Activated T-helper 9 cell treated with anti-CD3 and anti-CD28 coated beads, Interleukin-2, amount 50 U/mL, for 16 hours (primary cell): ENCODE measurements at places on chromosomes 3 and 15.

DNA sequence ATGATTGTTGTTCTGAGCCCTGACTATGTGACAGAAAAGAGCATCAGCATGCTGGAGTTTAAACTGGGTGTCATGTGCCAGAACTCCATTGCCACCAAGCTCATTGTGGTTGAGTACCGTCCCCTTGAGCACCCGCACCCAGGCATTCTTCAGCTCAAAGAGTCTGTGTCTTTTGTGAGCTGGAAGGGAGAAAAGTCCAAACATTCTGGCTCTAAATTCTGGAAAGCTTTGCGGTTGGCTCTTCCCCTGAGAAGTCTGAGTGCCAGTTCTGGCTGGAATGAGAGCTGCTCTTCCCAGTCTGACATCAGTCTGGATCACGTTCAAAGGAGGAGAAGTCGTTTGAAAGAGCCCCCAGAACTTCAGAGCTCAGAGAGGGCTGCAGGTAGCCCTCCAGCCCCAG is 142.0 kb downstream of the IL1RAP start:
- no peak for DNase-seq

DNA sequence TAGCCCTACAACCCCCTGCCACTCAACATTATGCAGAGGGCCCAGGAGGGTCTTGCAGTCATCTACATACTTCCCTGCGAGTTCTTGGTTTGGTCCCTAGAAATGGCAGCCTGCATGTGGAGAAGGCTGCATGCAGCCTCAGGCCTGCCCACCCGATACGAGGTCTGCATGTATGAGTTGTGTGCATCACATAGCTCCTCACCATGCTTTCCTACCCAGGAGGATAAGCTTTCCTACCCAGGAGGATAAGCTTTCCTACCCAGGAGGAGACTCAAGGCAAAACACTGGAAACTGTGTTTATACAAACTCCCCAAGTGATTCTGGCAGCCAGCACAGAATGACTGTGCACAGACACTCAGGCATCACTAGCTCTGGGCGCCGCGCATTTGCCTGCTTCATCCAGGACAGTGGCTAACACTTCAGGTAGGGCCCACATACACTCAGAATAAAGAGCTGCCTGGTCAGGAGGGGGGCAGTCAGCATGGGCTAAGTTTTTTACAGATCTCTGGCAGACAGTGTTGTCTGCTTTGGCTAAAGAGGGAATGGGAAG is 187.7 kb downstream of the THSD4 start:
- no peak for DNase-seq

DNA sequence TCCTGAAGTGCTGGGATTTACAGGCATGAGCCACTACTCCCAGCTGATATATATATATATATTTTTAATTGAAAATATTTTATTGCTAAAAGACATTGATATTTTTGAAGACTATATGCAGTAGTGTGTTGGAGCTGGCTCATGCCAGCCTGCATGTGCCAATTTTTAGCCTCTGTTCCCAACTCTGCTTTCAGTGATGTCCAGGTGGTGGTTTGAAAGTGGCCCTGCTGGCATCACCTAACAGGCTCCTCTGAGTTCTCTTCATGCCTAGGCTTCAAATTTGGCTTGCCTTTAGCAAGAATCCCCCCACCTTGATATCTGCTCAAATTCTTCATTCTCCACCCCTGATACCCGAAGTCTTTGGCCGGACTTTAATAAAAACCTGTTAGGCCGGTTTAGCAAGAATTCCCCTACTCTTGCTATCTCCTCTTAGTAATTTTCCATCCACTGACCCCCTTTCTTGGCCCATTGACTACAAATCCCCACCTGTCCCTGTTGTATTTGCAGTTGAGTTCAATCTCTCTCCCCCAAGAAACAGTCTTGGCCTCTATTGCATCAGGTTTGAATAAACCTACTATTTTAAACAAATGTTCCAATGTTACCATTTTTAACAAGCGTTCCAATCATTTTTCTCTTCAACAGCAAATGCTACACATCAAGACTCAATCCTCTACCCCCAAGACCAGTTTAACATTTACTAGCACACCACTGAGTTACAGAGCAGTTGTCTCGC is 23.9 kb upstream of the CTSH start:
- no peak for DNase-seq

GRCh38 chr3:171460725-171461524 is 720 bp upstream of the TNIK start:
- DNase-seq = peak; percentile 27

DNA sequence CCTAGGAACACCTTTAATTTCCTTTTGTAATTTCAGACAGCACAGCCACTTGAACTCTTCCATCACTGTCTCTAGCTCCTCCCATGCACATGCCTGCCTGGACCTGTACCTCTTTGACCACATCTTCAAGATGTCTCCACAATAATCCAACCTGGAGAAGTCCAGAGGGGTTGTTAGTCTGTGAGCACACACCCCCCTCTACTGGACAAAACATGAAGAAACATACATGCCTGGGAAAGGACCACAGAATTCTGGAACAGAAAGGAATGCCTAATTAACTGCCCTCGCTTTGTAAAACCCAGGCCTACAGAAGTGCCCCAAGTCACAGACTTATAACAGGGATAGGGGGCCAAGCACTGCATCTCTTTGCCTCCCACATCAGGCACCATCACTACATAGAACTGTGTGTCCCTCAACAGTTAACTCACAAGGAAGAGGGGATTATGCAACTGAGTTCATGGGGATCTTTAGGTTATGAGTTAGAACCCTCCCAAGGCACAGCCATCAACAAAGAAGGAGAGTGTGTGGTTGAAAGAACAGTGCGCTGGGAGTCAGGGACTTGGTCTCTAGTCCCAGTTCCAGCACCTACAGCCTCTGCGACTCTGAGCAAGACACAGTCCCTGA is 61.7 kb downstream of the FMN1 start:
- no peak for DNase-seq

- no peak for DNase-seq
These were observed 243.2 kb upstream of the SUCLG2 start for GRCh38 chr3:67897351-67898336.

- DNase-seq = no peak
These were observed 738.3 kb upstream of the CFAP20DC start for GRCh38 chr3:59788133-59788532.

DNA sequence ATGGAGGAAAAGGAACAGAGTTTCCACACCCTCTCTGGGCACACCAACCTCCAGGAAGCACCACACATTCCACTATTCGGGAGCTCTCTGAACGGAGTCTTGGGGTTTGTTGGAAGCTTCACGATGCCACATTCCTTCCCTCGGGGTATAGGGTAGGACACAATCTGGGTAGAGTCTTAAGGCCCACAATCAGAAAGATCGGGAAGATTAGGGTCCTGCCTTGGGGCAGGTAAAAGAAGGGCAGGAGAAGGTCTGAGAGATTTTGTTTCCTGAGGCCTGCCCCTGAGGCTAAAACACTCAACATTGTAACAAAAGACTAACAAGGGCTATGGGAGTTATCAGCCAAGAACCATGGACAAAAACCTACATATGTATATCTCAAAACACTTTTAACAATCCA is 89.2 kb upstream of the RAP2B start:
- DNase-seq = no peak

DNA sequence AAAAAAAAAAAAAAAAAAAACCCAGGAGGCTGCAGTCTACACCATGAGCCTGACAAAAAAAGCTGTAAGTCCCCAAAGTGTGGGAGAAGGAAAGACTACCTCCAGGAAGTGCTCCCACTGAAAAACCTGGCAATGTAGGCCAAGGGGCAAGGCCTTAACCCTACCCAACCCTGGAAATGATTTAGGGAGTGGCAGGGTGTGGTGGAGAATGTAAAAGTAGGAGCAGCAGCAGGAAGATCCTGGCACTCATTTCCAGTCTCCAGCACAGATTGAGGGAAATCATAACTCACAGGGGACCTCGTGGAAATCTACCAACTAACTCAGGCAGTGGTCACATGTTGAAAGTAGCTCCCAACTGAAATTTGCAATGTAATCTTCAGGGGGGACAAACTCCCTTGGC is 839.5 kb downstream of the EPHA3 start:
- no peak for DNase-seq

DNA sequence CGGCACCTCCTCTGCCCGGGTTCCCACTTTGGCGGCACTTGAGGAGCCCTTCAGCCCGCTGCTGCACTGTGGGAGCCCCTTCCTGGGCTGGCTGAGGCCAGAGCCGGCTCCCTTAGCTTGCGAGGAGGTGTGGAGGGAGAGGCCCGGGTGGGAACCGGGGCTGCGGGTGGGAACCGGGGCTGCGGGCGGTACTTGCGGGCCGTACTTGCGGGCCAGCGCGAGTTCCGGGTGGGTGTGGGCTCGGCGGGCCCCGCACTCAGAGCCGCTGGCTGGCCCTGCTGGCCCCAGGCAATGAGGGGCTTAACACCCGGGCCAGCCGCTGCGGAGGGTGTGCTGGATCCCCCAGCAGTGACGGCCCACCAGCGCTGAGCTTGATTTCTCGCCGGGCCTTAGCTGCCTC is 14.4 kb upstream of the DAPK2 start:
- DNase-seq = no peak

DNA sequence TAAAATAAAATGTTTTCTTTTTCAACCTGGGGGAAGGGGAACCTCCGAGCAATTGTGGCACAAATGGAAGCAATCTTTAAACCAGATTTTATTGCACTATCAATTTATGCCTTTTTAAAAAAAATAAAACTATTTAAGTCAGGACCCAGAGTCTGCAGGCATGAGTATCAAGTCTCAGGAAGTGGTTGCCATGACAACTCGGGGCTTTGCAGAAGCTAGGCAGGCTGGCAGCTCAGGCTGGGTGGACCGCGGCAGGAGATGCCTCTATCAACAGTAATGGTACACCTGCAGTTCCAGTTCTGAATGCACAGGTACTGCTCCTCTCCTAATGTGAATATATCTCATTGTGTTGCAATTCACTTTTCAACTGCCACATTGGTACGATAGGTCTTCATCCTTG is 447.7 kb downstream of the GABRG3 start:
- no peak for DNase-seq

GRCh38 chr3:17672506-17672905 is 69.9 kb downstream of the TBC1D5 start:
- DNase-seq = no peak

DNA sequence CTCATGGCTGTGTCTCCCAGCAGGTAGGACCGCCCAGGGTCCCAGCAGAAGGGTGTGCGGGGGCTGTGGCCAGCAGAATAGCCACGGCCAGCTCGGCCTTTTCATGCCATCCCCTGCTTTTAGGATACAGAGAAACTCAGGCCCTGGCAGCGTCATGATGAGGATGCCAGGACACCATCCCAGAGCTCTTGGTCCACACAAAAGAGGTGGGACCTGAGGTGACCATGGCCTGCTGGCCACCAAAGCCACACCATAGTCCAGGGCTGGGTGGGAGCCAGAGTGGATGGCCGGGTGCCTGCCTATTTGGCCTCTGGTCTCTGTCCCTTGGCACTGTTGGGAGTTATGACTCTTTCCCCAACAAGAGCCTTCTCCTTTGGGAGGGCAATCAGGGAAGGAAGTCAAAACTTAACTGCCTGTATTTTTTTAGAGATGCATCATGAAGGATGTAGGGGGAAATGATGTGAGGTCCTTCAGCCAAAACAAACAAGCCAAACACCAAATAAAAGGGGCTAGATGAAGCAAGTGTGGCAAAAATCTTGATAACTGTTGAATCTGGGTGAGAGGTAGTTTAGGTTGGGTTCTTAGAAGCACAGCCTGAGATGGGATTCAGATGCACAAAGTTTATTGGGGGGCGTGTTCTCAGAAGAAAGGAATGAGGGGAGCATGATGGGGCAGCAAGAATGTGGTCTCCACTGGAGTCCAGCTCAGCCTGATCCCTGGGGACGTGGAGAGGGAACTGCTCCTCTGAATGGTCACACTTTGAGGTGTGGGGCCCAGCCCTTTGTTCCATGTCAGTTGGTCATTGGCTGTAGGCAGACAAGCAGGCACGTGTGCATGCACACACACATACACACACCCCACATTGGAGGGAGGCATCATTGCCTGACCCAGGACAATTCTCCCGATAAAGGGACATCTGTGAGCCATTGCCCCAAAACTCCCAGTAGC is 33.2 kb downstream of the SMAD6 start:
- no peak for DNase-seq

- no peak for DNase-seq
These were observed 66.2 kb downstream of the SCN11A start for GRCh38 chr3:38985581-38985980.

GRCh38 chr3:47054412-47054811 is 74.9 kb downstream of the NBEAL2 start:
- no peak for DNase-seq

DNA sequence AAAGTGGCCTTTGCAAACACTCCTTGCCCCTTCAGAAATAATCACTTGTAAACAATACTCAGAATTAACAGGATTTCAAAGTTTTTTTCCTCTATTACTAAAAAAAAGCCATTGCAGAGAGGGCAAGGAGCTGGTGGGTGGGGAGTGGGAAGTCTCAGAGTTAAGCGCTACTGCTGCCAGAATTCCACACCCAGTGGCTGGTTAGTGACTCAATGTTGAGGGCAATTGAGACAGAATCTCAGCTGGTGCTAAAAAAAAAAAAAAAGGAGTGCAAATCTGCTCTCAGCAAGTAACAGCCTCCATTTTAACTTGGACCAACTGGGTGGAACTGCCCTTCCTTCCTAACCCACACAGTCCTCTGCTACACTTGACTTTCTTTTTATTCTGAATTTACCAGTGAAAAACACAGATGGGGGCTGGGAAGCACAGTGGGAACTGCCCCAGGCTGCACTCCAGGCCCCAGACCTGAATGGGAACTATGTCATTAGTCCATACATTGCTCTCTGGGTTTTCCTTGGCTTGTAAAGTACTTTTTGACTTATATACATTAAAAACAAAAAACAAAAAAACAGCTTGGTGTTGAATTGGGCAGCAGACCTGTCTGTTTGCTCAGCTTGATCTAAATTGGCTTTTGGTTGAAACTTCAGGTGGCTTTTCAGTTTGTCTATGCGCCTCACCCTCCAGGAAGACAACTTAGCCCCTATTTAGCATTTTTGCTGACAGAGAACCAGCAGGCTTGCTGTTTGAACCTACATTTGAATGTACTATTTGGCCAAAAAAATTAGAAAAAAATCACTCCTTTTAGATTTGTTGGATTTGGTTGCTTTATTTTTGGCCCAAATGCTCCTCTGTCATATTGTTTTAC is 357.8 kb upstream of the TBL1XR1 start:
- no peak for DNase-seq

DNA sequence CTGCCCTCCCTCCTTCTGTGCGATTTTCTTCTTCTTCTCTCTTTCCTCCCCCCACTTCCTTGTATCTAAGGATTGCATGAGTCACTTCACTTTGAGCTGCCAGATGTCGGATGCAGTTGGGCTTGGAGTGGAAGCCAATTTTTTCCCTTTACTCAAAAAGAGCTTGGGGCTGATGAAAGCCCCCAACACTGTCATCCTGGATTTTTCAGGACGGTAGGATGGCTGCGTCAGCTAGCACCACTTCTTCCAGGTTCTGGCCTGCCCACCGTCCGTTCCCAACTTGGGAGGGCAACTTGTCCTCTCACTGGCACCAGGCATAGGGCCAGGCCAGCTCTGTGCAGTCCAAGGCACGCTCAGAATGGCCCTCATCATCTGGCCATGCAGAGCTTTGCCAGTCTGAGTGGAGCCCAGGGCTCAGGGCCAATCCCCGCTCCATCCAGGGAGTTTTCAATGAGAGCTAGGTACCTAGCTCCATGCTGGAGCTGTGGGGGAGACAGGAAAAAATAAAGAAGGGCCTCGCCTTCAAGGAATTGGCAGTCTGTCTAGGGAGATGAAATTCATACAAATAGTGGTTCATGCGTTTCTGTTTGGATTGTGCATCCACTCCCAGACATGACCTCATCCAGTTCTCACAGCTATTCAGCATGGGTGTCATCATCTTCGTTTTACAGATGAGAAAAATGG is 47.7 kb upstream of the INSYN1 start:
- no peak for DNase-seq

GRCh38 chr3:168583977-168584376 is 488.3 kb upstream of the GOLIM4 start:
- no peak for DNase-seq

GRCh38 chr15:60928210-60928609 is 300.9 kb downstream of the RORA start:
- DNase-seq = no peak
